ENCODE measurements at places on chromosomes 11 and 22.

- DNase-seq, result no peak
Measured at GRCh38 chr11:93984936-93985335, 36.2 kb upstream of the HEPHL1 start.

GRCh38 chr11:119742263-119742861, 13.4 kb upstream of the NECTIN1 start:
- no peak for DNase-seq

DNA sequence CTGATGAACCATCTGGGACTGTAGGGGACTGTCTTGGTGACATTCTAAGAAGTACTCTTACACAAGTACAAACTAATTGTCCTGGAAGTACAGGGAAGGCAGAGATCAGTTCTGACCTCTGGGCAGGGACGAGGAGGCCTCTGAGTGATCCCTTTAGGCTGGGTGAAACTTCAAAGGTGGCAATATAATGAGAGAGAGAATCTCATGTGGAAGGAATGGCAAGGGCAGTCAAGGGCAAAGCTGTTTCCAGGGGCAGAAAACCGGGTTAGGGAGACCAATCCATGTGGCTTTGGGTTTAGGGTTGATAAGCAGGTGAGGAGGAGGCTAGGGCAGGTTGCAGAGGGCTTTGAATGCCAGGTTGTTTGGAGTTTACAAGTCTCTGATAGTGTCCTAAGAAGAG, 21.3 kb upstream of the MYH9 start:
- DNase-seq, result no peak

DNA sequence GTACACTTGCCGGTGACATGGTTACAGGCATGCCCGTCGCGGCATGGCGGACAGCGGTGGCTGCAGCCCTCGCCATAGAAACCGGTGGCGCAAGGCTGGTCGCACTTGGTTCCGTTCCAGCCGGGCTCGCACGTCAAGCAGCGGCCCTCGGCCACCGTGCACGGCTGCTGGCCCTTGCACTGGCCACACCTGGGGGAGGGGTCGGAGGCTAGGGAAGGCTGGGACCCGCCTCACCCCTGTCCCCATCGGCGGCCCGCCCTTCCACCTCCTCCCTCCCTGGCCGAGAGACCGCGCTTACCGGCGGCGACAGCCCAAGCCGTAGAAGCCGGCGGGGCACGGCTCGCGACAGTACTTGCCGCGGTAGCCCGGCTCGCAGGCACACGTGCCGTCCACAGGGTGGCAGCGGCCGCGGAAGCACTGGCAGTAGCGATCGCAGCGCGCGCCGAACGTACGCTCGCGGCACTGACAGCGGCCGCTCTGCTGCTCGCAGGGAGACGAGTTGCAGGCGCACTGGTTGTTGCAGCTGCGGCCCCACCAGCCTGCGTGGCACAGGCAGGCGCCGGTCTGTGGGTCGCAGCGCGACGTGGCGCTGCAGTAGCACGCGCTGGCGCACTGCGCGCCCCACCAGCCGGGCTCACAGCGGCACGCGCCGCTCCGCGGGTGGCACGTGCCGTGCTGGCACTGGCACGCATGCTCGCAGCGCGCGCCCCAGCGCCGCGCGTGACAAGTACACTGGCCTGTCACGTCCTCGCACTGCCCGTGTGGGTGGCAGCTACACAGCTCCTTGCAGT, 6.7 kb downstream of the SCARF2 start:
- DNase-seq, result no peak

DNA sequence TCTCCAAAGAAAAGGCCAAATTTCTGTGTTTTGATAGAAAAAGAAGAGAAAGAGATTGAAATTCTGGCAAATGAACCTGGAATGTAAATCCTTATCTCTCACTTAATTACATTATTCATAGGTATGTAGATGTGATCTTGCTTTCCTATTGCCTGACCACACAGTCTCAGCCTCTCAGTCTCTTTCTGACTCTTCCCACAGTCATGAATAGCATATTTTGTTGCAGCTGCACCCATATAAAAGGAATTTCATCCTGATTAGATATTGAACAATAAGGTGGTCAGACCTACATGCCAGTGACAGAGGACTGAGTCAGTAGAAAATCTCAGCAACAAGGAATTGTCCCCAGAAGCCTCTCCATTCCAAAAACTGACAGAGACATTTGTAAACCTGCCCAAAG, 62.9 kb upstream of the LRRC4C start:
- no peak for DNase-seq

- peak; percentile 50 for DNase-seq
Measured at GRCh38 chr11:73154178-73154577, 12.1 kb upstream of the FCHSD2 start.

DNA sequence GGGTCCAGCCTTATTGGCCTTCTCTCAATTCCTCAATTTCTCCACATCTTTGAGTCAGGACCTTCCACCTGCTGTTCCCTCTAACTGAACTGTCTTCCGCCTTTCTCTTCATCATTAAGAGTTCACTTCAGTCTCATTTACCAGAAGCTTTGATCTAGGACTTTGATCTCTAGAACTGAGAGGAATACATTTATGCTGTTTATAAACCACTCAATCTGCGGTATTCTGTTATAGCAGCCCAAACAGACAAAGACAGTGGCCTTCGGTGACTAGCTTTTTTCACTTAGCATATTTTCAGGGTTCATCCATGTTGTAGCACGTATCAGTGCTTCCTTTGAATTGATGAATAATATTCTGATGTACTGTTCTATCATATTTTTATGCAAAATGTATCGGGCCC, 10.5 kb downstream of the CLPB start:
- DNase-seq, result no peak

- no peak for DNase-seq
Measured at GRCh38 chr11:57432714-57433163, 5.8 kb upstream of the SLC43A3 start.

- no peak for DNase-seq
Measured at GRCh38 chr22:31075961-31076360, 5.2 kb upstream of the SMTN start.

GRCh38 chr11:10348650-10349280, 43.9 kb downstream of the ADM start:
- DNase-seq, result no peak

- no peak for DNase-seq
Measured at GRCh38 chr11:102220728-102221467, 96.4 kb upstream of the BIRC3 start.

DNA sequence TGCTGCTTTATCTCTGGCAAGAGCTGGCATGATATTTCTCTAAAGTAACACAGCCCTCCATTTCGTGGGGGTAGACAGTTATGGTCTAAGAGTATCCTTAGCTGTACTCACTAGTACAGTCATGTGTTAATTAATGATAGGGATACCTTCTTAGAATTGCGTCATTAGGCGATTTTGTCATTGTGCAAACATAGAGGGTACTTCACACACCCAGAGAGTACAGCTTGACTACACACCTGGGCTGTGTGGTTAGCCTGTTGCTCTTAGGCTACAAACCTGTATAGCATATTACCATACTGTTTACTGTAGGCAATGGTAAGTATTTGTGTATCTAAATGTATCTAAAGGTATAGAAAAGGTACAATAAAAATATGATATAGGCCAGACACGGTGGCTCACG, 17.0 kb downstream of the XRCC6 start:
- DNase-seq, result no peak

All from putamen (tissue), 1 donor.